ENCODE measurements at places on chromosomes 3 and 15.

- DNase-seq = no peak
Measured at GRCh38 chr3:141401573-141402475, 33.5 kb downstream of the ZBTB38 start.

DNA sequence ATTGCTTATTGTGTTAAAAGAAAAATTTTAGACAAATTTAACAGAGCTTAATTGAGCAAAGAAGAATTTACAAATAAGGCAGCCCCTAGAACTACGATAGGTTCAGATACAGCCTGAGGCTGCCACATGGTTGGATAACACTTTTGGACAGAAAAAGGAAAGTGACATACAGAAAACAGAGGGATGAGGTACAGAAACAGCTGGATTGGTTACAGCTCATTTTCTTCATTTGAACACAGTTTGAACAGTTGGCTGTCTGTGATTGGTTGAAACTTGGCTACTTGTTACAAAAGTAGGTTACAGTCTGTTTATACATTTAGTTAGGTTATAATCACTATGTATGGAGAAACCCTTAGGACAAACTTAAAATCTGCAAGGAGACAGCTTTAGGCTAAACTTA, 46.0 kb downstream of the STARD9 start:
- DNase-seq = no peak

DNA sequence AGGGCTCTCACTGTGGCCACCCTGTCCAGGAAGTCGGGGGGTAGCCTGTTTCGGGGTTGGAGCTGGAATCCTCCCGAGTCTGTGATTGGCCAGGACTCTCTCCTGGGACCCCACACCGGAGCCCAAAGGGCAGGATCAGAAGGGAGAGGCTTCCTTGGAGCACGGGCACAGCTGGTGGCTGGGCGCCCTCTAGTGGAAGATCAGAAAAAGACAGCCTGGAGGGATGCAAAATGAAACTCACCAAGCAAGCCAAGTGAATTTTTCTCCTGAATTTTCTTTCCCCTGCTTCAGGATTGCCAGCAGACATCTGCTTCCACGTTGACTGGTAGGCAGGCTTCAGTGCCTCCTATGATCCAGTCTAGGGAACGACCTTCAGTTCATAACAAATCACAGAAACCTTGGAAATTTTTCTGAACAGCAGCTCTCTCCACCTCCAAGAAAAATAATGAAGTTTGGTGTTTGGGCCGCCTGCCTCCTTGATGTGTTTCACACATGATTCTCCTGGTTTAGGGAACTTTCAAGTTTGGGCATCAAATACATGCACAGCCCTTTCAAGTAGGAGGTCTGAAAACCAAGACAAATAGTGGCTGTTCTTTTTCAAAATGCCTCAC, 224.6 kb downstream of the VPS13C start:
- peak; percentile 10 for DNase-seq

DNA sequence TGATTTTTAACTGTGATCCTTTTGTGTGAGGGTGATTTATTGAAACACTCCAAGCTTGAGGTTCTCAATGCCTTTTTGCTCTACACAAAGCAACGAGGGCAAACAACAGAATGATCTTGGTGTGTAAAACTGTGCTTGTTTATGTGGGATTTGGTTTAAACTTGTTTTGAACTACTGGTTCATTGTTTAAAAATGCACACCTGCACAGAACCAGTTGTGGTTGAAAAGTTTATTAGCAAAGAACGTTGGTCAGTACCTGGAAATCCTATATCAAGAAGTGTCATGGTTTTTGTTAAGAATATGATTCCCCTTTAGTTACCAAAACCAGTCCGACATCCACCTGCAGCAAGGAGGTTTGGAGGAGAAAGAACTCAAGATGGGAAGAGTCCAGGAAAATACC, 239.4 kb downstream of the WNT5A start:
- DNase-seq = no peak

GRCh38 chr3:23791678-23792077, 14.1 kb upstream of the UBE2E1 start:
- no peak for DNase-seq

GRCh38 chr3:184479426-184480126, 82.0 kb upstream of the EPHB3 start:
- no peak for DNase-seq

DNA sequence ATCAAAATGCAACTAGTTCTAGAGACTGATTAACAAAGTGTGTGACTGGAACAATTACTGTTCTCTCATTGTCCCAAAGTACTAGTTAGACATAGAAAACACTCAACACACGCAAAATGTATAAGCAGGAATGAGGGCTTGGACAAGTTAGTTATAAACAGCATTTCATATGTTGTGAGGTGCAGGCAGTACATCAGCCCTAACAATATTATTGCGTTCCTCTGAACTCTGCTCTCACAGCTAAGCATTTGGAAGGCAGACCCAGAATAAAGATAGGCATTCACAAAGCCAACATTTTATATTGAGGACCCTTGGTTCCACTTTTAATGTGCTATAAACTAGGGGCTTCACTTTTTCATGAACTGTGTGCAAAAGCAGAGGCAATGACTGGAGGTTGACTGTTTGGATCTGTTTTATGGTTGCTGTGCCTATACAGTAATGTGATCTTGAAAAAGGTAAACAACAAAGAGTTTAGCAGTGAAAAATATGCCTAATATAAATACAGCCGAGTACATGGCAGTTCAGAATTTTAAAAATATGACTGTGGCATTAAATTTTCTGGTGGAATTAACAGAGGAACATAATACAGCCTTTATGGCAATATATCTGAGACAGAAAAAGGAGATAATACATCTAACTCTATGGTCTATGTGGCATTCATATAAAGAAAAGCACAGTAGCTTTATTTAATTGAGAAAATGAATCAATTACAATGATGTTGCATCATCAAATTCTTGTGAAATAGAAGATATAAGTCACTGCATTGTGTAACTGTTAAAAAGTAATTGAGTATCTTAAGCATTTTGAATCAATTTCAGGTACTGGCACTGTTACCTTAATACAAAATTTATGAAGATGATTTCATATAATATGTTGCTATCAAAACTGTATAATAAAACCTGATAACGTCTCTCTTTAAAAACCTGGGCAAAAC, 80.0 kb upstream of the SKOR1 start:
- no peak for DNase-seq

GRCh38 chr15:39281094-39281493, 299.8 kb upstream of the THBS1 start:
- no peak for DNase-seq

DNA sequence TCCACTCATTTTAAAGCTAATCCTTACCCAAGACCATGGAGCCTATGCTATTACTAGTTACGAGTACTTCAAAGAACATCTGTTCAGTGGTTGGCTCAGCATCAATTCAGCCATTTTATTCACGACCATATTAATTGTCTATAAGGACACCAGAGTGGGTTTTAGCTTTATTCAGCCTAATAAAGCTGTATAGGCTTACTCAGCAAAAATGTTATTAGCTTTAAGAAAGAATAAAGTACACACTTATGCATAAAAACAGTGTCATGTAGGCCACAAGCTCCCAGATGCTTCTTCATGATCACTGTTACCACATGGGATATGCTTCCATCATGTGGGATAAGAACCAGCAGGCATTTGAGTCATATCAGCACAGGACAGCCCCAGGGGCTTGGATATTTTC, 87.4 kb upstream of the GPR149 start:
- no peak for DNase-seq

- DNase-seq = no peak
Measured at GRCh38 chr15:38624244-38625205, 59.9 kb upstream of the RASGRP1 start.

DNA sequence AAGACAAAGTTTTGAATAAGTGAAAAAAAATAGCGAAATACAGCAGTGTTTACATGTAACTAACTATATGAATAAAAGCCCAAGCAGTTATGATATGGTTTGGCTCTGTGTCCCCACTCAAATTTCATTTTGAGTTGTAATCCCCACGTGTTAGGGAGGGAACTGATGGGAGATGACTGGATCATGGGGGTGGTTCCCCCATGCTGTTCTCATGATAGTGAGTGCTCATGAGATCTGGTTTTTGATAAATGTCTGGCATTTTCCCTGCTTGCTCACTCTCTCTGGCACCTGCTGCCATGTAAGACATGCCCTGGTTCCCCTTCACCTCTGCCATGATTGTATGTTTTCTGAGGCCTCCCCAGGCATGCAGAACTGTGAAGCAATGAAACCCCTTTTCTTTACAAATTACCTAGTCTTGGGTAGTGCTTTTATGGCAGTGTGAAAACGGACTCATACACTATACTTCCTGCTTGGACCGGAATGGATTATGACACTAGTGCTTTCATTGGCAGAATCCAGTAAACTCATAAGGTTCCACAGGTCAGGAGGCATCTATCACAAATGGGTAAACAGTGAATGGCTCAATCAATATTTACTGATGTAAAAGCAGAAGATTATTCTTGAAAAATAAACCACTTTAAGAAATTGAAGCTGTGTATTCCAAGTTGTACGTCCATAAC, 192.1 kb downstream of the CBLB start:
- no peak for DNase-seq

DNA sequence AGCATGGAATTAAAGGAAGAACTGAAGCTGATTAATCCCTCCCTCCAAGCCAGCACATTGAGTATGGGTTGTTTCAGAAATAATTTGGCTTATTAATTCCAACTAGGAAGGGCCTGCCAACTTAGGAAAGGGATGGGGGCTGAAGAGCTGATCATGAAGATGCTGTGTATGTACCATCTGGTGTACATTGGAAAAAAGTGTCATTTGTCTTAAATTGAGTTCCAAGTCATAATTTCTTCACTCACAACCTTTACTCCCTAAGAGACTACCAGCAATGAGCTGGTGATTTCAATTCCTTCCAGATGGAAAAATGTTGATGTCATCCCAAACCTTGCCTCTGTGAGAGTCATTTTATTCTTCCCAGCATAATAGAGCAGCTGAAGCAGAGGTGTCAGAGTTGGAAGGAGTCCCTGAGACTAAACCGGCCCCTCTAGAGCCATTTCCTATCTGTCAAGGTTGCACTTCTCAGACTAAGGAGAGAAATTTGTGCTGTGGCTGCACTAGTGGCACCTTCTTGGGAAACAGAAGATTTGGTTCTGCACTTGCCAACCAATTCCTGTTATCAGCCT, 79.4 kb downstream of the GTPBP8 start:
- no peak for DNase-seq

GRCh38 chr15:68389936-68390817, 41.8 kb downstream of the ITGA11 start:
- no peak for DNase-seq

GRCh38 chr3:106160396-106160795, 291.6 kb upstream of the CBLB start:
- no peak for DNase-seq

- DNase-seq = no peak
Measured at GRCh38 chr3:57977818-57978235, 30.4 kb upstream of the FLNB start.

GRCh38 chr3:98986073-98986472, 84.6 kb upstream of the DCBLD2 start:
- DNase-seq = no peak

DNA sequence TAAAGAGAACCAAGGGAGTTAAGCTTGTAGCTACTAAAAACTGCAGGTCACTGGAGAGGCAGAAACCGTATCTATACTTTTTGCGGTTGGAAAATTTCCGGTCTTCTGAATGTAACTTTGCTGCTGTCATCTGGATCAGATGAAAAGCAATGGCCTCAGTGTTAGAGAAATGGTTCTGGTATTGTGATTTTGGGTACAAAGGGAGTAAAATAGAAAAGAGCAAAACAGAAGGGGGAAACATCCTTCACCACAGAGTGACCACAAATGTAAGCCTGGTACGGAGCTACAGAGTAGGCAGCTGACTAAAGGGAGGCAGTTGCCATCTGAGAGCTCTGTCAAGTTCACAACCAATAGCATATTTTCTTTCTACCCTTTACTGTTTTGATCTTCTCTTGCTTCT, 5.6 kb downstream of the CD96 start:
- no peak for DNase-seq

- no peak for DNase-seq
Measured at GRCh38 chr15:39096608-39097205, 484.2 kb upstream of the THBS1 start.

GRCh38 chr3:11410564-11410963, 138.4 kb downstream of the ATG7 start:
- DNase-seq = no peak

- no peak for DNase-seq
Measured at GRCh38 chr3:125137358-125138033, 75.1 kb downstream of the SLC12A8 start.

GRCh38 chr3:112132975-112133448, at the start of gene GCSAM:
TSS of gene GCSAM (minus strand) at chr3:112133248. CDS start at chr3:112133120, 128 bp downstream.
- peak; percentile 25 for DNase-seq

DNA sequence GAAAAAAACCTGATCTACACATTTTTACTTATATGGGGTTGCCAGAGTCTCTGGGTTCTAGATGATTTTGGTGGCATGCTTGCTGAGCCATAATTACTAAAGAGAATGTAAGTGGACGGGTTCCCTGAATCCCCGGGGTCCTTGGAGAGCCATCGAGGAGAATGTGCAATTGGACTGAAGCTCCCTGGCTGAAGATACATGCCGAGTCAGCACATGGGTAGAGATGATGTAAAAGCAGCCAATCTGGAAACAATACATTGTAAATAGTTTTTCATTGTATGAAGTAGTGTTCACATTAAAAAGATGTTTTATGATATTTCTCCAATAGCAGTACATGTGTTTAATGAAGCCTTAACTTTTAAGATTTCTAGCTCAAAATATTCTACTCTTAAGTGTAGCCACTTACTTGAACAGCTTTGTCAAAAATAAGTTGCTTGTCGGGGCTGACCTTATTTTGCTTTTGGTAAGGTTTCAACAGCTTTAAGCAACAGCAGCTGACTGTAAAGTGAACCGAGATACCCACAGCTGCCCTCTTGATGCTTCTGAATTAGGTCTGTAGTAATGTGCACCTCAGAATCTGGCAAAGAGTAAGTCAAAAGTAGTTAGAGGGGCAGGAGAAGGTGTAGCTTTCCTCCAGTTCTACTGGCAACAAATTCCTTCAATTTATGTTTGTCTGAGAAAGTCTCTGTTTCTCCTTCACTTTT, 205.7 kb downstream of the PLCL2 start:
- no peak for DNase-seq

- no peak for DNase-seq
Measured at GRCh38 chr3:86029590-86029989, 961.4 kb downstream of the VGLL3 start.

DNA sequence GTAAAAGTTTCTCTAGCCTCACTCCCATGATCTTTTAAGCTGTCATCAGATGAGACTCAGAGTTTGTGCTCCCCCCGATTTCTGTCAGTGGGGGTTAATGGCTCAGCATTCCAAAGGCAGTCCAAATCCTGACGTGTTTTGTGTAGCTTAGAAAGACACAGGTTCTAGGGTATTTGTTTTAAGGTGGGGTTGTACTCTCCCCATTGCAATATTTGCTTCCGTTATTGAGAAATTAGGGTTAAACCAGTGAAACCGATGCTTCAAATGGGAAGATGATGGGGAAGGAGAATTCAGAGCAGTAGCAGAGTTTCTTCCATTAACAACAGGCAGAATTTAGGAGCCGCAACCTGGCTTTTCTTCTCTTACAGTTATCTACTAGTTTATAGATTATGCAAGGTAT, 3.4 kb downstream of the PIGB start:
- DNase-seq = no peak
